ENCODE measurements at places on chromosomes 6 and 20.

DNA sequence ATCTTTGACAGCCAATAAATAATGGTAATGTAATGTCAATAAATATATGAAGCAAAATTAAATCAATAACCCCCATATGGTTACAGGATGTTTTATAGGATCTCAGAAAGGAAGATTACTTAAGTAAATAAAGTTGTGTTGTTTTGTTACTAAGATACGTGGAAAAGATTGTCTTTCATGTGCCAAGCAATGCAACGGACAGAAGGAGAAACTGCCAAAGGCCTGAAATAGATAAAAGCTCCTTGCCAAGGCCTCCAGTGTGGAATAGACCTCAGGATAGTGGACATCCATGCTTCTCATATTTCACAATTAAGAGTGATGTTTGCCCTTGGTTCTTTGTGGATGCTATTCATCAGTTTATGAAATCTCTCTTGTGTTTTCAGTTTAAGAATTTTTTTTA, 16.4 kb upstream of the FNDC1 start:
- no peak for DNase-seq

- DNase-seq = no peak
Observed at GRCh38 chr6:19415605-19416326, 421.4 kb upstream of the ID4 start.

DNA sequence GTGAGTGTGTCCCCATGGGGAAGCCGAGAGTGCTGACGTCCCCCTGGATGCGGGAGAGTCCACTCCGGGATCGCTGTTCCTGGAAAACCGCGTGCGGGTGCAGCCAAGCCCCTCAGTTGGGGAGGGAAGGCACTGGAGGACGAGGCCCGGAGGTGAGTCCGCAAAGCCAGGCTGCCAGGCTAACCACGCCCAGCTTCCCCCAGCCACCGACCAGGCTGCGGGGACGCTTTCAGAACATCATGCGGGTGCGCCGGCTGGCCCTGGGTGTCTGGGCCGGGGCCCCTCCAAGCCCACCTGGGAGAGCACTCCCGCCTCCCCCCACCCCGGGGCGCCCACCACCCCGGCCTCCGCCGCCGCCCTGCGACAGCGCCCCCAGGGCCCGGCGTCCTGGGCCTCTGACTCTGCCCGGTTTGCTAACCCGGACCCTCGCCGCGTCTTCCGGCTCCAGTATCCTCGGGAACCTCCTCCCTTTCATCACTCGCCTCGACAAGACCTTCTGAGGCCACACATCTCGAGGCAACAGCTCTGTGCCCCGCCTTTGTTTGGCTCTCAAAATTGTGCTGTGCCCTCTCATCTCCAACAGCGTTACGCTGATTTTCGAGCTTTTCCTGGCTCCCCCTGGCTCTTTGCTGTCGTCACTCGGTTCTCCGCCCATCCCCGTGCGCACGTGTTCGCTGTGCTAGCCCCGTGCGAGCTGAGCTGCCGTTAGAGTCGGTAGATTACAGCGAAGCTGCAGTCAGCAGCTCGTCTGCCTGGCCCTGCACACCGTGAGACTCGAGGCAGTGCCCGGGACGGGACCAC, 47.1 kb upstream of the ENTPD6 start:
- no peak for DNase-seq

DNA sequence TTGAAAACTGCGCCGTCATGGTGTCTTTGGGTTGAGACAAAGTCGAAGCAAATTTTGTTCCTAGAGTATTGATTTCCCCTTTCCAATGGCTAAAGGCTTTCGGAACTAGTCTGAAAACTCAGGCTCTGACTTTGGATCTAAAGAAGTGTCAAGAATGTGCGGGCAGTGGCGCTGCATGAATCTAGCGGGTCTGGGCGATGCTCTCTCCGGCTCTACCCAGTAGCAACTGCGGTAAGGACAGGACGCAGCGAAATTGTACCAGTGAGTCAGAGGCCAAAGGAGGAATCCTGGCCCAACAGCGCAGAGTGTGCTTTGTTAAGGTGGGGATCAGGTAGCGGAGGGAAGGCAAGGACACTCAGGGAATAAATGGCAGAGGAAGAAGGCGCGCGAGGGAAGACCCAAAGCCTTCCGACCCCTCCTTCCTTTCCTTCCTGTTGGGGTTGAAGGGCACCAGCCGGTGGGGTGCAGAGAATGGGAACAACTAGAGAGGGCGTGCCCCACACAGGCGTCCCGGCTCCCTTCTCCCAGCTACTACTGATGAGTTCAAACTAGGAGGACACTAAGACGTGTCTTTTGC, 32.1 kb downstream of the HLA-F start:
- DNase-seq = no peak

DNA sequence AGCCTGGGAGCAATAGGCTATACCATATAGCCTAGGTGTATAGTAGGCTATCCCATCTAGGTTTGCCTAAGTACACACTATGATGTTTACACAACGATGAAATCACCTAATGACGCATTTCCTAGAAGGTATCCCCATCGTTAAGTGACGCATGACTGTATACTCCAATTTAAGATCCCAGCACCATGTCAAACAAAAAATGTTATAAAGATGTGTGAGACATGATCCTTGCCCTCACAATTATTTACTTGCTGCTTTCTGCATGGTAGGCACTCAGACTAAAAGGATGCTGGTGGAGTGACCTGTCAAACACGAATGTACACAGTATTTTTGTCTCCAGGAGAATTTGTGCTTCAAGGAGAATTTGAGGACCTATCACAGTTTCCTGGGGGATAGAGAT, 32.3 kb downstream of the SNAP25 start:
- peak; percentile 86 for DNase-seq

GRCh38 chr6:99013145-99013544, 65.4 kb upstream of the FBXL4 start:
- no peak for DNase-seq

- DNase-seq = no peak
Observed at GRCh38 chr20:43189554-43190331, at the start of gene PTPRT. PTPRT (minus strand) TSS chr20:43189906; CDS start chr20:43189733, 173 bp downstream.
